ENCODE measurements at places on chromosomes 5 and 9. TPM values are rescaled to one million over a fixed set of nuclear protein-coding genes. Genes with fewer than 3 reads are reported as not detected.

DNA sequence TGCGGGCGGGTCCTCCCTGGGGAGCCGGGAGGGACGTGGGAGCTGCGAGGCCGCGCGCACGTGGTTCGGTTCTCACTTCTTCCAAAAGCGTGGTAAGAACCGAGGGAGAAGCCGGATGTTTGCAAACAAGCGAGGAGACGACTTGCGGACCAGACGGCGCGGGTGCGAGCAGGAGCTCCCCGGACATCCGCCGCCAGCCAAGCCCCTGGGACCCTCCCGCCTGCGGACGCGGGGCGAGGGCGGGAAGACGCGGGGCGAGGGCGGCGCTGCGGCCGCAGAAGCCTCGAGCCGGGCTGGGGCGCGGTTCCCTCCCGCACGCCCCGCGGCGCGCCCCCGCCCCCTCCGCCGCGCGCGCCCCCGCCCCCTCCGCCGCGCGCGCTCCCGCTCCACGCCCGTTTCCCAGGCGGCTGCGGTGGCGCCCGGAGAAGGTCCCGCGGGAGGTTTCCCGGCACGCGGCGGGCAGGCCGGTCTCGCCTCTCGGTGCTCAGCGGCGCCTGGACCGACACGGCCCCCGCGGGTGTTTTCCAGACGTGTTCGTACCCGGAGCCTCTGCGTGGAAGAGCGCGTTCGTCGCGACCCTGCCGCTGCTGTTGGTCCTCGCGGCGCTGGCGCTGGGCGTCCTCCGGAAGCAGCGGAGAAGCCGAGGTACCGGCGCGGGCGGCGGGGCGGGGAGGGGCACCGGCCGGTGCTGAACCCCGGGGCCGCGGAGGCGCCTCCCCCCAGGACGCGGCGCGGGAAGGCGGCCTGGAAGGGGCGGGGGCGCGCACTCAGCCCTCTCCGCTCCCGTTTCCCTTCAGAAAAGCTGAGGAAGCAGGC lies 12.8 kb downstream of the BTNL9 start:
- peaks cover 75% of the 10 kb centered on the region for H3K27me3 ChIP-seq
- peak; percentile 17 for DNase-seq
- H3K4me3 ChIP-seq = peak overlapping the region; percentile 59
- no peak overlapping the region for H3K27ac ChIP-seq

GRCh38 chr5:168592014-168592368 lies 12.8 kb upstream of the PANK3 start:
- no peaks in the 10 kb centered on the region for H3K4me1 ChIP-seq
- H3K27me3 ChIP-seq = peaks cover 38% of the 10 kb centered on the region
- no peak overlapping the region for H3K4me3 ChIP-seq
- no peak for DNase-seq
- H3K27ac ChIP-seq = no peak overlapping the region
- H3K36me3 ChIP-seq = no peaks in the 10 kb centered on the region

DNA sequence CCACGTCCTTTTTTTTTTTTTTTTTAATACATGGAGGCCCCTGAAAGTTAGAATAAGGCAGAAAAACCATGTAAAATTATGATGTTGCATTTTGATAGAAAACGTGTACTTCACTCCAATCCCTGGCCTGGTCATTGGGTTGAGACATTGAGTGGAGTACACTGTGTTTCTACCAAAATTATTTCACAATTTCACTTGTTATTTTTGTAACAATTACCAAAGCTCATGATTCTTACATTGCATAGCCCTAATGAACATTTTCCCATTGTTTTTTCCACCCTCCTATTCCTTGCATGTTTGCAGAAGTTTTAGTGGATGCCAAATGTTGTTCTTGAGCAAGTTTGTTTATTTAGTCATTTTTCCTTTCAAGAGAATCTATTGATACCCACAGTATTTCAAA lies 21.9 kb downstream of the MAMDC2 start:
- no peak for DNase-seq
- peaks cover 2% of the 10 kb centered on the region for H3K27me3 ChIP-seq
- H3K27ac ChIP-seq = no peak overlapping the region
- no peaks in the 10 kb centered on the region for H3K36me3 ChIP-seq
- H3K4me1 ChIP-seq = no peaks in the 10 kb centered on the region

DNA sequence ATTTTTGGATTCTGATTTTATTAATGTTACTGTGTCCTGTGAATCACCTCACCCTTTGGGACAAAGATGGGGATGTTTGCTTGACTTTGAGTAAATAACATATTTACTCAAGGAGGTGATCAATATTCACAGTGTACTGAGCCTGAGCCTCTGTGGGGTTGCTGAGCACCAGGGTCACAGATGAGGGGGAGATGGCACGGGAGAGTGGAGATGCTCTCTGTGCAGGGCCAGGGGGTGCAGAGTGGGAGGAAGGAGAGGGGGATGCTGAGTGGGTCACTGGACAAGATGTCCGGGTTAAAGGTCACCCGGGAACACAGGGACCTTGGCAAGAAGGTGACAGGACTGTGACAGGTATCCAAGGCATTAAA lies 4.0 kb downstream of the SQSTM1 start:
- H3K27me3 ChIP-seq = no peaks in the 10 kb centered on the region
- H3K4me1 ChIP-seq = peaks cover 41% of the 10 kb centered on the region
- no peak overlapping the region for H3K4me3 ChIP-seq
- H3K27ac ChIP-seq = no peak overlapping the region
- no peak for DNase-seq

DNA sequence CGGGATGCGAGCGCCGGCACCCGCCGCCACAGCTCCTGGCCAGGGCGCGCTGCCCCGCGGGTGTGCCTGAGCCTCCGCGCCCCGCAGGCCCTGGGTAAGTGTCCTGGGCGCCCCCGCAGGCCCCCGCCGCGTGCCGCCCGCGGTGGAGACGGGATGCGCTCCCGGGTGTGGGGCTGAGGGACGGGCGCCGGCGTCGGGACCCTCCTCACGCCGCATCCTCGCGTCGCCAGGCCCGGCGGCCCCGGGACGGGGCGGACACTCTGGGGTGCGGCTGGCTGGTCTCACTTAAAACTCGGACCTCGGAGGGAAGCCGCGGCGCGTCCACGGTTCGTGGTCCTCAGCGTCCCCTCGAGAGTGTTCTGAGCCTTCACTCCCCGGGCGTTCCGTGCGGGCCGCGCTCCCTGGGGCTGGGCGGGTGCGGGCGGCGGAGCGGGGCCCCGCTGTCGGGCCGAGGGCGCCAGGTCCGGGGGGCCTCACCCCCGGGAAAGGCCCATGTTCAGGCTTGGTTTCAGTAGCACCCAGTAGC lies 275 bp downstream of the AHRR start:
- H3K4me3 ChIP-seq = peak overlapping the region; percentile 69
- peaks cover 24% of the 10 kb centered on the region for H3K36me3 ChIP-seq
- peaks cover 13% of the 10 kb centered on the region for H3K27me3 ChIP-seq
- H3K27ac ChIP-seq = no peak overlapping the region
- peaks cover 35% of the 10 kb centered on the region for H3K4me1 ChIP-seq

GRCh38 chr5:158277276-158277675 lies 418.3 kb upstream of the CLINT1 start:
- no peaks in the 10 kb centered on the region for H3K27me3 ChIP-seq
- H3K4me1 ChIP-seq = no peaks in the 10 kb centered on the region
- no peak overlapping the region for H3K4me3 ChIP-seq
- H3K27ac ChIP-seq = no peak overlapping the region

ARSI gene
- not detected for total RNA-seq

GRCh38 chr5:62614355-62614754 lies 35.7 kb downstream of the LRRC70 start:
- no peak for DNase-seq
- no peaks in the 10 kb centered on the region for H3K27me3 ChIP-seq
- H3K4me1 ChIP-seq = no peaks in the 10 kb centered on the region
- no peak overlapping the region for H3K4me3 ChIP-seq

- peak overlapping the region; percentile 68 for H3K4me3 ChIP-seq
- no peak for DNase-seq
- H3K4me1 ChIP-seq = peaks cover 28% of the 10 kb centered on the region
- no peaks in the 10 kb centered on the region for H3K36me3 ChIP-seq
- H3K27ac ChIP-seq = peak overlapping the region; percentile 68
Observed at GRCh38 chr5:177453852-177454396, 7.3 kb downstream of the PRR7 start.

GRCh38 chr9:78562021-78562420 lies 265.1 kb downstream of the PSAT1 start:
- H3K4me1 ChIP-seq = no peaks in the 10 kb centered on the region
- H3K4me3 ChIP-seq = no peak overlapping the region
- DNase-seq = no peak
- H3K27ac ChIP-seq = no peak overlapping the region
- H3K27me3 ChIP-seq = peaks cover 2% of the 10 kb centered on the region

DNA sequence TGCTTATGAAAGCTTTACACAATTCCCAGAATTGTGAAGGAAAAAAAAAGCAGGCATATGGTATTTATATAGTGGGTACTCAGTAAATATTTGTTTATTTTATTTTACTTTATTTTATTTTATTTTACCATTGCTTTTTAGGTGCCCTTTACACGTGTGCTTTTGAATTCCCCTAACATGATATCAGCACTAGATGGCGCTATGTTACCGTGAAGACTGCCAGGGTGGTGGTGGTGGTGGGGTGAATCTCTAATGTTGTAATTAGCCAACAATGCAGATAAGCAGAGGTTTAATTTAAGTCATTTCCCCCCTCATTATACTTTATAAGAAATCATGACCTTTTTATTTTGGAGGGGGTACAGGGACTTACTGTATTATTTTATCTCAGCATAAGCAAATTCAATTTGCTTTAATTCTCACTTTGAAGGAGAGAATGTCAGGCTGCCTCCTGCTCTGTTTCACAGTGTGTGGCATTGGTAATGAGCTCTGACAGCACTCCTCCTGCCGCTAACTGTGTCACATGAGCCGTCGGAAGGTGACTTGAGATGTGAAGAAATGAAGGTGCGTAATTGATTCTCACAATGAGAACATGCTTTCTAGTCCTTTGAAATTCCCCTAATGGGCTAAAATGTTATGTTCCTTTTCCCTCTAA lies 165.6 kb downstream of the YTHDC2 start:
- H3K27me3 ChIP-seq = peaks cover 2% of the 10 kb centered on the region
- DNase-seq = peak; percentile 32
- no peaks in the 10 kb centered on the region for H3K4me1 ChIP-seq
- H3K4me3 ChIP-seq = no peak overlapping the region

- no peak overlapping the region for H3K4me3 ChIP-seq
- H3K4me1 ChIP-seq = no peaks in the 10 kb centered on the region
- H3K27me3 ChIP-seq = no peaks in the 10 kb centered on the region
- no peak for DNase-seq
- H3K36me3 ChIP-seq = no peaks in the 10 kb centered on the region
Observed at GRCh38 chr5:2847608-2848007, 96.1 kb upstream of the IRX2 start.

GRCh38 chr9:38047301-38048251 lies 21.5 kb downstream of the SHB start:
- peaks cover 6% of the 10 kb centered on the region for H3K4me1 ChIP-seq
- H3K4me3 ChIP-seq = no peak overlapping the region
- H3K36me3 ChIP-seq = no peaks in the 10 kb centered on the region
- H3K27ac ChIP-seq = no peak overlapping the region
- no peak for DNase-seq

DNA sequence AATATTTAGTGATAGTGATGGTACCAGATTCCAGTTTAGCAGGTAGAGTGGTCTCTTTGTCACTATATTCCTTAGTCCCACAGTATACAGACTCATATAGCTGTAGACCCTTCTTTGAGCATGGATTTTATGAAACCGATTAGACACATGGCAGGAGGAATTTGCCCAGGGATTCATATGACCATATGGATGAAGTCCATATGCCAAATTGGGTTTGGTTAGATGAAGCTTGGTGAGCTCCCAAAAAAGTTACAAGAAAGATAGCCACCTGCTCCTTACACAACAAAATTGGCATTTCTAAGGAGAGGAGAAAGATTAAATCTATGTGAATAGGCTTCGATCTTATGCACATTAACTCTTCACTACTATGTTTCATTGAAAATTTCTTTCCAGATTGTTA lies 211.4 kb downstream of the CWC27 start:
- no peak for DNase-seq
- H3K27me3 ChIP-seq = no peaks in the 10 kb centered on the region
- peaks cover 14% of the 10 kb centered on the region for H3K36me3 ChIP-seq
- no peak overlapping the region for H3K27ac ChIP-seq

GRCh38 chr5:177557041-177557647 lies 2.8 kb upstream of the FAM193B start:
- H3K27me3 ChIP-seq = no peaks in the 10 kb centered on the region
- H3K4me3 ChIP-seq = no peak overlapping the region
- DNase-seq = peak; percentile 45
- peaks cover 9% of the 10 kb centered on the region for H3K36me3 ChIP-seq
- H3K27ac ChIP-seq = peak overlapping the region; percentile 82

C5orf58 gene
- not detected for total RNA-seq

TMEFF1 gene
- total RNA-seq = not detected

HCN1 gene
- not detected for total RNA-seq

DNA sequence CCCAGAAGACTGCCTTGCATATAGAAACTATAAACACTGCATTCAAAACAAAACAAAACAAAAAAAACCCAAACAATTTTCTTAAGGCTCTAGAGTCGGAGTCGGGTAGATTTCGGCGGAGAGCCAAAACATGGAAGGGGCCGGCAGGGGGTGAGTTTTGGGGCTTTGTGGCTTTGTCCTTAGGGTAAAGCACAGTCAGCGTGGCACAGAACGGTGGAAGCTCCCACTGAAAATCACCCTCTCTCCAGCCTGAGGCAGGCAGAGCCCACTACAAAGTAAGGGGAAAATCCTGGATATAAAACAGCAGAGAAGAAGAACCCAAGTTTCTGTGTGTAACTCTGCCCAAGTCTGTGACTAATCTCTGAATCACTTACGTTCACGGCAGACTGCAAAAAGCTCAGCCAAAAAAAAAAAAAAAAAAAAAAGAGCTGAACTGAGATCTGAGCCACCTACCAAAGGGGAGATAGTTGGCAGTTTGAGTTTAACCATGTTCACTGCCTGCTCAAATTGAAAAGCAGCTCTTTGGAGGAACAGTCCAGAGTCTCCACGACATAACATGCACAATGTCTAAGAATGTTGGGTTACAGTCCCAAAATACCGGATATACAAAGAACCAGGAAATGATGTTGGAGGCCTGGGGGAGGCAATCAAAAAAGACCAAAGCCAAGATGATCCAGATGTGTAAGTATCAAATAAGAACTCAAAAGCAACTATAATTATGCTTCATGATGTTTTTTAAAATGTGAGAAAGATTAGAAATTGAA lies 26.6 kb upstream of the OR2K2 start:
- H3K4me3 ChIP-seq = no peak overlapping the region
- H3K27ac ChIP-seq = no peak overlapping the region
- peaks cover 8% of the 10 kb centered on the region for H3K27me3 ChIP-seq

TMEM203 gene
- total RNA-seq = 28.5 TPM

DNA sequence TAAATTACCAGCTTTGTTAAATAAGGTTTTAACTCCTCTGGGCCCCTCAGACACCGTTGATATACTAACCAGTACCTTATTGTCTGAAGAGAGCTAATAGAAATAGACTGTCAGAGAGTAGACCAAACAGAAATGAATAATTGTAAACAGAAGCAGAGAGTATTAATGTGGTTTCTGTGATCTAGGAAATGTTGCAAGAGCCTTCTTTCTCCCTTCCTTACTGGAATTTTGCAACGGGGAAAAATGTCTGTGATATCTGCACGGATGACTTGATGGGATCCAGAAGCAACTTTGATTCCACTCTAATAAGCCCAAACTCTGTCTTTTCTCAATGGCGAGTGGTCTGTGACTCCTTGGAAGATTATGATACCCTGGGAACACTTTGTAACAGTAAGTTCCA lies 5.1 kb downstream of the TYRP1 start:
- no peak overlapping the region for H3K27ac ChIP-seq
- no peak overlapping the region for H3K4me3 ChIP-seq
